Activated CD8-positive, alpha-beta memory T cell treated with anti-CD3 and anti-CD28 coated beads, Interleukin-2, amount 50 U/mL, for 48 hours (primary cell): ENCODE measurements at places on chromosomes 7 and 10.

- DNase-seq, result no peak
These were observed 29.5 kb upstream of the LRRC17 start for GRCh38 chr7:102883098-102883860.

GRCh38 chr10:98463016-98463415 lies 16.3 kb upstream of the HPS1 start:
- no peak for DNase-seq

DNA sequence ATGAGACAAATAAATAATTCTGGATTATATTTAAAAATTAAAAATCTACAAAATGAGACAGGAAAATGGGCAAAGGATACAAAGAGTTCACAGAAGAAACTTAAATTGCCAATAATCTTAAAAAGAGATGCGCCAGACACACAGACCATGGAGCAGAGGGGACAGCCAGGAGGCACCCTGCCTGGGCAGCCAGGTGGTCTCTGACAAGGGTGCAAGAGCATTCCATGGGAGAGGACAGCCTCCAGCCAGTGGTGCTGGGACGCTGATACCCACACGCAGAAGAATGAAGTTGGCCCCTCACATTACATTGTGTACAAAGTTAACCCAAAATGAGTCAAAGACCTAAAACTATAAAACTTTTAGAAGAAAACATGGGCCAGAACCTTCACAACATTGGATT lies 106.3 kb downstream of the NKX6-2 start:
- DNase-seq, result no peak

DNA sequence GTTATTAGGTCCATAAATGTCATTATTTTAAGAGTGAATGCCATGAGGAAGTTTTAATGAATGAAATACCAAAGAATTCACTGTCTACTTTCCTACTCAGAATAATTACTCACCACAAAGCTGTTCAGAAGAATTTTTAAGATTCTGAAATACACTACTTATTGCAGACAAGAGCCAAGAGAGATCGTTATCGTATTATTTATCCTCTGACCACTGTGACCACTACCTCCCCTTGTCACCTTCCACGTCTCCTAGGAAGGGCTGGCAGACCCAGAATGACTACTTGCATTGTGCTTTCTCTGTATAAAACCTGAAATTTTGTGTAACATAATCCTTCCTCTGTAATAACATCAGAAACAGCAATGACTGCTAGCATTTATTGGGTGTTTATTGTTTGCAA lies 81.9 kb downstream of the ABCB5 start:
- no peak for DNase-seq

DNA sequence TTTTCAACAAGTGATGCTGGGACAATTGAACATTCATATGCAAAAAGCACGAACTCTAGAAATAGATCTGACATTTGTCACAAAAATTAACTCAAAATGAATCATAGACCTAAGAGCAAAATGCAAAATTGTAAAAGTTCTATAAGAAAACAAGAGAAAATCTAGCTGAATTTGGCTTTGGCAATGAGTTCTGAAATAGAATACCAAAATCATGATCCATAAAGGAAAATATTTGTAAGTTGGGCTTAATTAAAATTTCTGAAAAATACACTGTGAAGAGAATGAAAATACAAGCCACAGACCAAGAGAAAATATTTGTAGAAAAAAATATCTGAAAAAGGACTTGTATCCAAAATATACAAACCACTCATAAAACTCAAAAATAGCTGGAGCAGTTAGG lies 698.8 kb upstream of the CELF2 start:
- DNase-seq, result no peak

DNA sequence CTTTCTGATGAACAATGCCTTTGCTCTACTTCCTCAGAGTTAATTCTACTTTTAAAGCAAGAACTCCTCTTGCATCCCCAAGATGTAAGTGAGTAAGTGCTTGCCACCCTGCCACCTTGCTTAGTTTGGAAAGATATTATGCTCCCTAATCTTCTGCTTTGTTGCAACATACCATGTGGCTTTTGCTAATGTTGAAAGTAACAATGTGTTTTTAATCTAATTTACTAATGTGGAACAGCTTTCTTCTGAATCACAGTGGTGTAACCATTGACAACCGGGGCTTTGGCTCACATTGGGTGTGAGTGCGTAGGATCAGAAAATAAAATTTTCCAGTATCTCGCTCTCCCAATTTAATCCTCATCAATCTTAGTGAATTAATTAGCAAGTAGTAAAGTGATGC lies 254.1 kb upstream of the PTER start:
- DNase-seq, result no peak

GRCh38 chr7:17787257-17787656 lies 153.0 kb downstream of the SNX13 start:
- DNase-seq, result no peak

GRCh38 chr10:35236739-35237138 lies 99.6 kb upstream of the CCNY start:
- no peak for DNase-seq

DNA sequence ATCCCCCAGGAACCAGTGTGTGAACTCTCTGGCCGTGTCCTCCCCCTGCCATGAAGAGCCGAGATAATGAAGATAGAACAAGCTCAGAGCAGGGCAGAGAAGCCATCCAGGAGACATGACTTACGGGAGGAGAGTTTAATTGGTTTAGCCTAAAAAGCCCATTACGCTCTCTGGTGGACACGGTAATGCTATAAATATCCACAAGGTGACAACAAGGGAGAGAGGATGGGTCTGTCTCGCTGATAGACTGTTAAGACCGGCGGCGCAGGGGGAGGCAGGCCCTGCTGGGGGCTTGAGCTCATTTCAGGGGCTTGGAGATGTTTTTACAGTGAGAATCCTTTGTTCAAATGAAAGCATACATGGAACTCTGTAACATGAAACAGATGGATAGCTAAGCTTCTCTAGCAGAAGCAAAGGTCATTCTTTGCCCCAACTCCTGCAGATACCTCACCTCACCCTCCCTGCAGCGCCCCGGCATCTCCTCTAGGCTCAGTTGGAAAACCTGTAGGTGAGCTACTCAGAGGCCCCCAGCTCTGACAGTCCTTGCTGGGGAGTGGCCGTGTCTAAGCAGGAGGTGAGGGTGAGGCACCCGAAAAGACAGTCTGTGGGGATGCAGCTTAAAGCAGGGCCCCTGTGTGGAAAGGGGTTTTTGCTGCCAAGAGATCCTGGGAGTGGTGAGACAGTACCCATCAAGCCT lies 40.8 kb upstream of the LOXL4 start:
- no peak for DNase-seq

DNA sequence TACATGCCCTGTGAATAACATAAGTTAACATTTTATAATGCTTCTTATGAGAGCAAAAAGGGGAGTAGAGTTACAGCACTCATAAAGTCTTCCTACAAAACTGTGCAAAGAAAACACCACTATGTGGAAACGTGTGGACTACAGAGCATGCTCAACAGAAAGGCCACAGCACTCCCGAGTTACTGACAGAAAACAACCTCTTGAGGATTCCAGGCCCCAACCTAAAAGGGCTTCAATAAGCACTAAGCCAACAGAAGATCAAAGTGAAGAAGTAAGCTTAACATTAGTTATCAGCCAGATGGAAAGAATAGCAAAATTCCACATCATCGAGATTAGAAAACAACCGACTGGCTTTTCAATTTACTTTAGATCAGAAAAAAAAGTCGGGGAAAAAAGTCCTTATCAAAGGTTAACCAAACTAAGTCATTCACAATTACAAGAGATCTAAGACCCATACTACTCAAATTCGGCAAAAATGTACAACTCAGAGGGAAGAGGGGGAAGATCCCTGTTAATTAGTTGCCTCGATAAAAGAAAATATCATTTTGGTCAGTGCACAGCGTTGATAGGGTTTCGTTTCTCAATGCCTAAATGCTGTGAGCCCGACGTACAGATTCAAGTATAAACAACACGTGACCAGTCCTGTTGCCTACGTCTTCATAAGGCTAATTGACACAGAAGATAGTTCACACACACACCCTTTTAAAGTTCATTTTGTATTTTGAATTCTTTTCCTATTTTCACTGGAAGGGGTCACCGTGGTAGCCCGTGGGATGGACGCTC lies 1.4 kb downstream of the KBTBD2 start:
- no peak for DNase-seq

DNA sequence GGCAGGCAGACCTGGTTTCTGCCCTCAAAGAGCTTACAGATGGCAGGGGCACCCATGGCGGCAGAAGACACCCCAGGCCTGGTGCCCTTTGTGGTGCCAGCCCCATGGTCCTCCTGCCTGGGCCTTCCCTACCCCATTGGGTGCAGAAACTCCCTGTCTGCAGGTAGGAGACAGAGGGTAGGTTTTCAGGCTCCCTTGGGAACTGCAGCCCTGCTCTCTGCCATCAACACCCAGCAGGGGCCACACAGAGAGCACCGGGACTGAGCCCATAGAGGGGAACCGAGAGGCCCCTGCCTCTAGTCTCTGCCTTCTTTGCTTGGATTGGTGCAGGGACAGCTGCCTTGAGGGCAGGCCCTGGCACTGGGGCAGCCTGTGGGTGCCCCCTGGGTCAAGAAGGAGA lies 52.6 kb downstream of the GTF2IRD1 start:
- no peak for DNase-seq

DNA sequence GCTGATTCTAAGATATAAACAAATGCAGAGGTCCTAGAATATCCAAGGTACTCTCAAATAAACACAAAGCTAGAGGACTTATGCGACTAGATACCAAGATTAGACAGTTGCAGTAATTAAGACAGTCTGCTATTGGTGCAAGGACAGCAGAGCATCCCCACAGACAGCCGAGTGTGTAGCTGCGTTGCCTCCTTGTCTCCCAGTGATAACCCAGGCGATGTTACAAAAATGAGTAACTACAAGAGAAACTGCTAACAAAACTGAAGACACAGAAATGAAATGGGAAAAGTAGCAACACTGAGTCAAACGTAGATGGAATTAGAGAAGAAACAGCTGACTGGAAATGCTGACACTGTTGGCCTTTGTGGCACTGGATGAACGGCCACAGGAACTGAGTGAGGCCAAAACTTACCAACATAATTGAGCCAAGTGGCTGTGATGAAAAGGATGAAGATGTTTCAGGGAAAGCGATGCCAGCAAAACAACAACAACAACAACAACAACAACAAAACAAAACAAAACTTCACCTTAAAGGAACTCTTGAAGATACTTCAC lies 54.3 kb downstream of the BAIAP2L1 start:
- no peak for DNase-seq

DNA sequence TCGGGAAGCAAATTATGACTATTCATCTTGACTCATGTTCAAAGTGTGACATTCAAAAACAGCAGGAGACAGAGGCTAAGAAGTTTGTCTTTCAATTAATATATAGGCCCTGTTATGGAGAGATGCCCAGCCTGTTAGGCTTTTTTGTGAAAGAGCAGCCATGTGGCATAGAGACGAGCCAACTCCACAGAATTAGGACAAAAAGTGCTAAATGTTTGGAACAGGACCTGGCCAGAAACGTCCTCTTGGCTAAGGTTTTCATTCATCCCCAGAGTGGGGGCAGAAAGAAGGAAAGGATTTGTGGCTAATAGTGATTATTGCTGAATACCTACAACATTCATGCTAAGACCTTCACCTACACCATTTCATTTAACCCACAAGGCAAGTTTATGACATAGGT lies 324.7 kb upstream of the NPVF start:
- no peak for DNase-seq

DNA sequence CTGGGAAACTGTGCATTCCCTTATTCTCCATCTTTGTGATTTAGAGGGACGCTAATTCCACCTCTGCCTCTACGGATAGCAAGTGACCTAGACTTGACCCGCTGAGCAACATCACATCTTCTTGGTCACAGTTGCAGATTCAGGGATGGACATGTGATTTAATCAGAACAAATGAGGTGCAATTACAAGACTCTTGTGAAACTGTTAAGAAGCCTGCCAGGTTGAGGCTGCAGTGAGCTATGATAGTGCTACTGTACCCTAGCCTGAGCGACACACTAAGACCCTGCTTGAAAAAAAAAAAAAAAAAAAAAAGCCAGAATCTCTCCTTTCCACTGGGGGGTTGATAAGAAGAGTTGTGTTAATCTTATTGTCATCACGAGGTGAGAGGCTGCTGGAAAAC lies 14.4 kb downstream of the MPLKIP start:
- DNase-seq, result no peak

- no peak for DNase-seq
These were observed 79.2 kb downstream of the ABCA13 start for GRCh38 chr7:48250441-48250951.

DNA sequence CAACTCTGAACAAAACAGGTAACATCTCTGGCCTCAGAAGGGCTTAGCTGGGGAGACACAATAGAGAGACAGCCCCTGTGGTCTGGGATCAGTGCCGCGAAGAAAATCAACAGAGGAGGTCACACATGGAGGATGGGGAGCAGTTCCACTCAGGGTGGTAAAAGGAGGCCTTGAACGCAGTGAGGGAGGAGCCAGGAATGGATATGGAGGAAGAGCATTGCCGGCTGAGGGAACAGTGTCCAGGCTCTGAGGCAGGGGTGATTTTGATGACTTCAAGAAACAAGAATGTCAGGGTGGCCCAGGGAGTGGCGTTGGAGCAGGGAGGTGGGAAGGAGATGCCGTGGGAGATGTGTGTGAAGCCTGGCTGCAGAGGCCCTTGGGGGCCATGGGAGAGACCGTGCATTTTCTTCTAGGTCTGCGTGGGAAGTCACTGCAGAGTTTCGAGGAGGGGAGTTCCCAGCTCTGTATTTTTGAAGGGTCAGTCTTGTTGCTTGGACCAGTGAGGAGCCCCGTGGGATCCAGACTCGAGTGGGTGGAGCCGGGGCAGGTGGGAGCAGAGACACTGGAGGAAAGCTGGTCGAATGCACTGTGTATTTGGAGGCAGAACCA lies 35.7 kb upstream of the SH2D4B start:
- peak; percentile 48 for DNase-seq

GRCh38 chr7:73395538-73396503 lies 37.8 kb upstream of the FZD9 start:
- DNase-seq, result no peak

DNA sequence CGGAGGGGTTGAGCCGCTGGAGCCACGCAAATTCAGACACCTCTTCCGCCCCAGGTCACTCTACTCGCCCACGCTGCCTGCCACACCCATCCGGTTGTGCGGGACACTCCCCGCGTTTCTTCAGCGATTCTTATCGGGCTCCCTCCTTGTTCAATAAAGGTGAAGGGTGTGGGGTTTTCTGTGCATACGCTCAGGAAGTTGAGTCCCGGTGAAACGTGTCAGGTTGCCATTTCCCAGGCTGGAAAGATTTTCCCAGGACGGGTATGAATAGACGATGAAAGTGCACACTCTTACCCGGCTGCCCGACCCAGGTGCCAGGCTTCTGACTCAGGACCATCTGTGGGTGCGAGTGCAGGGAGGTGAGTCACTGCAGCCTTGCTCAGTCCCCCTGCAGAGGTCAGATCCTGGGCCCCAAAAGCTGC lies 22.0 kb downstream of the KLF6 start:
- DNase-seq, result peak; percentile 56

- DNase-seq, result no peak
These were observed 31.2 kb downstream of the CFAP46 start for GRCh38 chr10:132910901-132911785.

- DNase-seq, result no peak
These were observed 785.2 kb downstream of the NRG3 start for GRCh38 chr10:82660205-82660604.

DNA sequence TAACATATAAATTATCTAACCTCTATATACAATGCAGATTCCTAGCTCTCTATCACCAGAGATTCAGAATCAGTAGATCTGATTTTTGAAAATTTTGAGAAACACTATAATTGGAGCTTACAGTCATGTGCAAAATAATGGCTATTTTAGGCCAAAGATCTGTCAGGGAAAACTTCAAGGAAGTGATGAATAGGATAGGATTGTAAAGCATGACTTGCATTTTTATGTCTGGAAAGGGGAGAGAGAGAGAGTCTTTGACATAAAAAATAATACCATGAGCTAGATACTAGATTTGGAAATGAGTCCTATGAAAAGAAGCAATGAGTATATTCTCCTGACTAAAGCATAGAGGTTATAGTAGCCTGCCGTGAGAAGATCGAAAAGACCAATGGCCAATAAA lies 181.1 kb downstream of the SDHAF3 start:
- no peak for DNase-seq
